ENCODE measurements at places on chromosomes 11 and 22.

DNA sequence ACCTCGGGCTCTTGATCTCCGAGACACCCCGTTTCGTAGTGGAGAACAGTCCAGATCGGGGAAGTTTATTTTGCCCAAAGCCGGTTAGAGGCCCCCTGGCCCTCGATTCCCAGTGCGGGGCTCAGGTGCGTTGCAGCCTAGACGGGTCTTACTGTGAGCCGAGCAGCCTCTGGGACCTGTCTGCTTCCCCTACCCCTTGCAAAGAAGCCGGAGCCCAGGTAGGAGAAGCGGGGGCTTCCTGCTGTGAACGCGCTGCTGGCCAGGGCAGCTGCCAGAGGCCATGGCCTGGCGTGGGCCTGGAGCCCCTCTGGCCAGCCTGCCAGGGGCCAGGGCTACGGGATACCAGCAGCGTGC is 621 bp downstream of the TSPO start:
- DNase-seq = no peak

DNA sequence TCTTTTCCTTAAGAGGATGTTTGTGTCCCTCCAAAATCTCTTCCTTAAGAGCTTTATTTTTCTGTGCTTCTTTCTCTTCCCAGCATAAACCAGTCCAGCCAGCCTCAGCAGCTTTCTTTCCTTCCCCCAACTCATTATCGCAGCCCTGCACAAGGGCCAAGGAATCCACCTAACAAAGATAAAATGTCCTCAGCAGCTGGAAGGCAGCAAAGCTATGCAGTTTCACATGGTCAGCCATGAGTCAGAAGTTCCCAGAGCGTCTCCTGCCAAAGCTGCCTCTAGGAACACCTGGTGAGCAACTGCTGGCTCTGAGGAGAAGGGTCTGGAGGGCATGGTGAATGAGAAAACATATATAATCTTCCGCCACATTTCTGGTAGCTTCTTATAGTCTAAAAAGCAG is 45.3 kb upstream of the HMGXB4 start:
- no peak for DNase-seq

DNA sequence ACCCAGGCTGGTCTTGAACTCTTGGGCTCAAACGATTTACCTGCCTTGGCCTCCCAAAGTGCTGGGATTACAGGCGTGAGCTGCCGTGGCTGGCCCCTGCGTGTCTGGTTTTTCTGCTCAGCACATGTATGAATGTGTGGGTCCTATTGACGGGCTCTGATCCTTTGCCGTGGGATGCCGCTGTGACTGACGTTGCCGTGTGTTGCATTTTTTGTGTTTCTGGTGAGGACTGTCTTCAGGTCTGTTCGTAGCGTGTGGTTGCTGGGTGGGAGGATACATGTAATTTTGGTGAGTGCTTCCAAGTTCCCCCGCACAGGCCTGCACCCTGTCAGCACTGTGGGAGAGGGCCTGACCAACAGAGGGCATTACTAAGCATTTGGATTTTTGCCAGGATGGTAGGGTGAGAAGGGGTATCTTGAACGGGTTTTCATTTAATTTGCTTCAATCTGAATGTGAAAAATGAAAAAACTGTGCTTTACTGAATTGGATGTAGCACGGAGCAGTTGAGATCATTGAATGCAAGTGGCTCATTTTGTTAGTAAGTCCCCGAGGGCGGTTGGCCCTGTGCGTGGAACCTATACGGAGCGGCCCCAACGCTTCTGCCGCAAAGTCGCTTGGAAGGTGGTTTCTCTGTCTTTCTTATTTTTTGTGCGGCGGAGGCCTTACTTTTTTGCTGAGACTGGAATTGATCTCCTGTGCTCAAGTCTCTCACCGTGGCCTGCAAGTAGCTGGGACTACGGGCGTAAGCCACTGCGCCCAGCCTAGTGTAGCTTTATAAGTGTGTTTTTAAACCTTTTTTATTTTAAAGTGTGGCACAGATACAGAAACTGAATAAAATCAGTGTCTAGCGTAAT is 8.2 kb downstream of the ZBED4 start:
- DNase-seq = no peak

DNA sequence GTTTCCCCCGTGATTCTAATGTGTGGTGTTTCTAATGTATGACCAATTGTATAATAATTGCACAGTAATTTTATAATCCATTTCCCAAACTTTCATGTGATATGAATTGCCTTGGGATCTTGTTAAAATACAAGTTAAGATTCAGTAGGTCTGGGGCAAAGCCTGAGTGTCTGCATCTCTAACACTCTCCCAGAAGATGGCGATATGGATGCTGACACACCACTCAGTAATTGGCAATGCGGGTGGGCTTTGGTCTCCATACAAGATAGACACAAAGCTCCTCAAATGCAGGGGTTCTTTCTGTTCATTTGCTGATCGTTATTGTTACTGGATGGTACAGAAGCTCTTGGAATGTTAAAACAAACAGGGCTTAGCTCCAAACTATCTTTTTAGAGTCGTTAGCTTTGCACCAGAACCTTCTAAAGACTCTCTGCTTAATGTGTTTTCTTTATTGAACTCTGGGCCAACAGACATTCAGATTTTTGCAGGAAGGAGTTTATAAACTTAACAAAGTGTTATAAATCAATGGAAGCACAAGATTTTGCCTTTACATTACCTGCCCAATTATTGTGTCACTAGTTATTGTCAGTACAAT is 45.4 kb upstream of the ANO3 start:
- DNase-seq = no peak

DNA sequence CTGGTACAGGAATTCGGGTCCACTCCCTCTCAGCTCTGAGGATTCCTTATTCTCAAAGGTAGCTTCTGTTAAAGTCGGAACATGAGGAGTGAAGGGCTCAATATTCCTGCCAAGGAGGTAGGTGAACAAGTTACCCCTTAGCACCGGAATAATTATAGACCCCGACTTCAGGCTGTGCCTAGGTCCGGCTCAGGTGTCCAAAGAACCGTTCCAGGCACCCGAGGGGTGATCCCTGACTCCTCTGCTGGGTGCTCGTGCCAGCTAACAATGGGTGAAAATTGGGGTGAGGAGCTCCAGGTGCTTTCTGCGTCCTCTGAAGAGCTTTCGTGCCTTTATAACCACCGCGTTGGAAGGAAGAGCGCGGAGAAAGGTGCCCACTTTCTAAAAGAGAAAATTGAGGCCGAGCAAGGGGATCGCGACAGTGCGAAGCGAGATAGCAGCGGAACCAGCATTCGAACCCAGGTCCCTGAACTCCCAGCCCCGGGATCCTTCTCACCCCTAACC is 393 bp downstream of the CYB561A3 start:
- no peak for DNase-seq

- DNase-seq = no peak
These were observed 6.8 kb upstream of the RGL4 start for GRCh38 chr22:23684026-23684425.

DNA sequence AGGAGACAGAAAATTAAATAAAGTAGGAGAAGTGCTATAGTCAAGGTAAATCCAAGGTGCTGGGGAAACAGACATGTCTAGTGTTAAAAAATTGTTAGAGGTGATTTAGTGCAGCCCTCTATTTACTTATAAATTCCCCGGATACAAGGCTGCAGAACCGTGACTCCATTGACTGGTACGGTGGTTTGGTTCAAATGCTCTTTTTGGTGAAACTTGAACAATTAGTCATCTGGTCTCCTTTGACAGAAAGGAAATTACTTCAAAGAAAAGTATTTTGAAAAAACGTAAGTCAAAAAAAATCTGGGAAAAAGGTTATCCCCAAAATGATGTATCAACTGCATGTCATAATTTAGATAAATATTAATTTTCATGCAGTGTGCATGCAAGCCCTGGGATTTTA is 399.2 kb downstream of the CNTN5 start:
- DNase-seq = no peak

DNA sequence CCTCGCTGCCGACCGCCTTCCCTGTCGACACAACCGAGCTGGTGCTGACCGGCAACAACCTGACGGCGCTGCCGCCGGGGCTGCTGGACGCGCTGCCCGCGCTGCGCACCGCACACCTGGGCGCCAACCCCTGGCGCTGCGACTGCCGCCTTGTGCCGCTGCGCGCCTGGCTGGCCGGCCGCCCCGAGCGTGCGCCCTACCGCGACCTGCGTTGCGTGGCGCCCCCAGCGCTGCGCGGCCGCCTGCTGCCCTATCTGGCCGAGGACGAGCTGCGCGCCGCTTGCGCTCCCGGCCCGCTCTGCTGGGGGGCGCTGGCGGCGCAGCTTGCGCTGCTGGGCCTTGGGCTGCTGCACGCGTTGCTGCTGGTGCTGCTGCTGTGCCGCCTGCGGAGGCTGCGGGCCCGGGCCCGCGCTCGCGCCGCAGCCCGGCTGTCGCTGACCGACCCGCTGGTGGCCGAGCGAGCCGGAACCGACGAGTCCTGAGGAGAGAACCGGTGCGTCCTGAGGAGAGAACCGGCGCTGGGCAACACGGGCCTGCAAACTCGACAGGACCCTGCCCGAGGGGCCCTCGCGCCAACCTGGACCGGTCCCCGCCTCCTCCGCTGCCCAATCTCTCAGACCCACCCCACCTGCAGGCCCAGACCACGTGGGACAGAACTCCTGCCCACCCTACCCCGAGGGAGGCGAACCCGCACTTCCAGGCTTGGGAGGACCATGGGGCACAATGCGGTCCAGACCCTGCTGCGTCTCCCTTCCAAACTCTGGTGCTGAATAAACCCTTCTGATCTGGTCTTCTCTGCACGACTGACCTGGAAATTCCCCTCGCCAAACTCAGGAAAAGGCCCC is 866 bp downstream of the GP1BB start:
- peak; percentile 19 for DNase-seq

DNA sequence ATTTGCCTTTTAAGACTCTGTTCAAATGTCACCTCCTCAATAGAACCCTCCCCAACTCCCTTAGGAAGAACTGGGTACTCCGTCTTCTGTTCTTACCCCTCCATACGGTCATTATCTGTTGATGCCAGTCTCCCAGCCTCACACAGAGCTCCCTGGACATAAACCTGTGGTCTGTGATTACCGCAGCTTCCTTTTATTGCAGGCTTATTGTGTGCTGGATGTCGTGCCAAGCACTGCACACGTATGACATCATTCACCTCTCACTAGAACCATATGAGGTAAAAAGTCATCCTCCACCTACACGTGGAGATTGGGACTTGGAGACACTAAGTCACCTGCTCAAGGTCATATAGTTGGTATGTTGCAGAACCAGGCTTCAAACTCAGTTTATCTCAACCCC is 15.3 kb downstream of the PTPN5 start:
- no peak for DNase-seq

DNA sequence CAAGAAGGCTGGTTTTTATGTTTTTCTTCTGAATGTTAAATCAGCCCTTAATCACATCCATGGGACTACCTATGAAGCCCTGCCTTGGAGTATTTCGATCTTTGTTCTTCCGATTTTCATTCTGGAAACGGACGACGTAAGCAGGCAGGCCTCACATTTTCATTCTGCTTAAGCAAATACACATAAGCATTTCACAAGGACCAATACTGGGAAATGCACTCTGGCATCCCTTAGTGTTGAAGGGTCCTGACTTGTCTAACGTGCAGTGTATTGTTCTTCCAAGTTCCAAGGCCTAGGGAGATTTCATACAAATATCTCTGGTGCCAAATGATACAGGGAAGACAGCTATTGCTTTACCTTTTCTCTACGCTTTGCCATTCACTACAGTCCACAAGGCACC is 143.8 kb downstream of the LARGE1 start:
- DNase-seq = no peak

DNA sequence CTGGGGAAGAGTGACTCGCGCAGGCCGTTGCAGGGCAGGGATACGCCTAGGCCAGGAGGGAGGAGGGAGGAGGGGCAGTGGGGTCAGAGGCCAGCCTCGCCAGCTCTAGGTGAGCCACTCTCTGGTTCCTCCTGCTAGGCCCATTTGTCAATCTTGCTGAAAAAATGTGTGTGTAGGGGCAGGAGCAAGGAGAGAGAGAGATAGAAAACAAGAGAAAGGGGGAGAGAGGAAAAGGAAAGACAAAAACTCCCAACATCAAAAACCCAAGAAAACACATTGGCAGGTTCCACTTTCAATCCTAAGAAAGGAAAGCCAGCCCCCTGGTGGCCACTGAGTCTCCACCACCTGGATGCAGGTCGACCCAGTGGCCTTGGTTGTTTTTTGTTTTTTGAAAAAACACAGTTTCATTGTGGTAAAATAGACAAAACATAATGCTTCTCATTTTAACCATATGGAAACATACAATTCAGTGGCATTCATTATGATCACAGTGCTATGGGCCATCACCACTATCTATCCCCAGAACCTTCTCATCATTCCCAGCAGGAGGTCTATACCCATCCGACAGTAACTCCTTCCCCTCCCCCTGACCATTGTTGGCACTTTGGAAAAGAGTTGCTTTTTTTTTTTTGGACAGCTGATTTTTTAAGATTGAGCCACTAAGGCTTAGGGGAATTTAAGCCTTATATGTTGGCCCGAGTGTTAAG is 10.9 kb downstream of the OMP start:
- DNase-seq = no peak

DNA sequence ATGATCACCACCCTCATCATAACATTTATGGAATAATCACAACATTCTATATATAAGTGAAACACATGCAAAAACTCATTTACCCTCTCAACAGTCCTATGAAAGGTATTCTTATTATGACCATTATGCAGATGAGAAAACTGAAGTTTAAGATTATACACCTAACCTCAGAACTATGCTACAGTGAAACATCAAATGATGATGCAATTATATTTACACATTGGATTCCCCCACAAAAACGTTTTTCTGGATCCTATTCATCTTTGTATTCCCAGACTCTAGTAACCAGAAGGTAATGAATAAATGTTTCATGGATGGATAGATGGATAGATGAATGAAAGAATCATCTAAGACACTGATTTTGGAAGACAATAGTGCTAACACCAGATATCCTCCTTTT is 54.8 kb downstream of the TCP11L1 start:
- DNase-seq = no peak

- DNase-seq = no peak
These were observed 10.1 kb downstream of the C11orf91 start for GRCh38 chr11:33690290-33691065.

DNA sequence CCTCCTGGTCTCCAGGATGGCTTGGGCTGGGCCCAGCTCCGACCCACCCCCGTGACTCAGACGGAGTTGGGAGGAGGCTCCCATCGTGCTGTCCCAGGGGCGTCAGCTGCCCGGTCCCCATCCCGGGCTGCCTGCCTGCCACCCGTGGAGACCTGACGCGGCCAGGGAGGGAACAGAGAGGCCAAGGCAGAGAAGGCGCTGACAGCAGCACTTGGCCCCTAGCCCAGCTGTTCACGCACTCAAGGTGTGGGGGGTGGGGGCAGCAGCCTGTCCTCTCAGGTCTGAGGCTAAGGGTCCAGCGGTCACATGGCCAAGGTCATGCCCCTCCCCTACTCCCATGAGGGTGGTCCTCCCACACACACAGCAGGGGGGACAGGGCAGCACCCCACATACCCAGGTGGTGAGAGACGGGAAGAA is 48.6 kb downstream of the ELFN2 start:
- no peak for DNase-seq

Measured in CD4-positive, alpha-beta T cell treated with Interferon alpha-2 for 1 hour (primary cell).